Renal cortex interstitium (tissue), 15 donors: ENCODE measurements at places on chromosomes 13 and 19.
A peak's percentile ranks its signal among the peaks of the same experiment; 100 is the strongest.

DNA sequence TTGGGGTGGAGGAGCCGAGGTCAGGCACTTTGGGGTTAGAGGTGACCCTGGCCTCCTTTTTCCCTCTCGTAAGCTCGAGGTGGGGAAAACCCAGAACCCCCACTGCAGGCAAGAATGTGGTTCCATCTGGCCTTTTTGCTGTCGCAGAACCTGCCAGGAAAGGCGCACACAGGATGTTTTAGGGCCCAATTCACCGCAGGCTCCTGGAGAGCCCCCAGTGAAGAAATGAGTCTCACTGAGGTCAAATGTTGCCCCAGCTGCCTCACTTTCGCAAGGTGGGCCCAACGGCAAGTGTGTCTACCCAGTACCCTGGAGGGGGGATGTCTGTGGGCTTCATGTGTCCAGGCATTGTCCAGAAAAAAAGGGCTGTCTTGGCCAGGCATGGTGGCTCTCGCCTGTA, 61.8 kb downstream of the PEX11G start:
- DNase-seq: no peak

- peak; percentile 66 for DNase-seq
These were observed 5.3 kb downstream of the DENND1C start for GRCh38 chr19:6476155-6476895.

GRCh38 chr13:39433651-39434050, 169.3 kb downstream of the LHFPL6 start:
- no peak for DNase-seq

GRCh38 chr19:39558624-39559117, 18.7 kb upstream of the EID2 start:
- DNase-seq: no peak

DNA sequence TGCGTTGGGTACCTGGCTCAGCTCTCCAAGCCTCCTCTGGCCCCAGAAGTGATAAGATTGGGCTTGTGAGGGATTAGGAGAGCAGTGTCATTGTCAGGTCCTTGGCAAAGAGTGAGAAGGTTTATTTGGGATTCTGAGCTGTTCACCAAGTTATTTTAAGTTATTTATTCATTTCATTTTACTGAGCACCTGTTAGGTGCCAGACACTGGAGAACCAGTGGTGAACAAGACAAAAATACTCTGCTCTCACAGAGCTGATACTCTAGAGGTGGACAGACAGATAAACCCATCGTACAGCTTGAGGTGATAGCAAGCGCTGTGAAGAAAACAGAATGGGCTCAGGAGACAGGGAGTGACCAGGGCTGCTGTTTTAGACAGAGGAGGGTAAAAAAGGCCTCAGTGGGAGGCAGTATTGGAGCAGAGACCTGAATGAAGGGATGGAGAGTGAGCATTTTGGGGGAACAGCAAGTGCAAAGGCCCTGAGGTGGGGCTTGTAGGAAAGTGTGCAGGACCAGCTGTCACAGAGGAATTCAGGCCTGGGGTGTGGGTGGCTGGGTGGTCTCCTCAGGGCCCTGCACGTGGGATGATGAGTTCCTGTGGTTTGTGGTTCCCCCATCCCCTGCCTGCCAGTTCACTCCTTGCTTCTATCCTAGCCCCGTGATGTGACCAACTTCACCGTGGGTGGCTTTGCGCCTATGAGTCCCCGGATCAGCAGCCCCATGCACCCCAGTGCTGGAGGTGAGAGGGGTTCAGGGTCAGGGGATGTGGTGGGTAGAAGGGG, 8.7 kb upstream of the TIMM50 start:
- no peak for DNase-seq

DNA sequence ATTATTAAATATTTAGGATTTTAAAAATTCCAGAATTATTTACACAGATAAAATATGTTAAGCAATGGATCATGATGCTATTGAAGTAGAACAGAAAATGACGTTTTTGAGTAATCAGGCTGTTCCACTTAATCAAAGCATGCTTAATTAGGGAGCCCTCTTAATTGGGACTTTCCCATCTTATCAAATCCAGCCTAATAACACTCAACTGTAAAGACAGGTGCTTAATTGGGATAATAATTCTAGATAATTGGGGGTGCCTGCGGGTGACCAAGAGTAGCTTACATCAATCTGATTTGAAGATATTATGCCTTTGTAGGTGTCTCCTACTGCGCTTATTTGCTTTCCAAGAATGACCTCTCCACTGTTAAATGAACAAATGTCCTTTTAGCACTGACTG, 742.2 kb upstream of the SLITRK6 start:
- DNase-seq: no peak

- no peak for DNase-seq
These were observed 7.0 kb upstream of the NPAS1 start for GRCh38 chr19:47012617-47013016.

GRCh38 chr19:5575590-5575989, 7.8 kb upstream of the TINCR start:
- no peak for DNase-seq

DNA sequence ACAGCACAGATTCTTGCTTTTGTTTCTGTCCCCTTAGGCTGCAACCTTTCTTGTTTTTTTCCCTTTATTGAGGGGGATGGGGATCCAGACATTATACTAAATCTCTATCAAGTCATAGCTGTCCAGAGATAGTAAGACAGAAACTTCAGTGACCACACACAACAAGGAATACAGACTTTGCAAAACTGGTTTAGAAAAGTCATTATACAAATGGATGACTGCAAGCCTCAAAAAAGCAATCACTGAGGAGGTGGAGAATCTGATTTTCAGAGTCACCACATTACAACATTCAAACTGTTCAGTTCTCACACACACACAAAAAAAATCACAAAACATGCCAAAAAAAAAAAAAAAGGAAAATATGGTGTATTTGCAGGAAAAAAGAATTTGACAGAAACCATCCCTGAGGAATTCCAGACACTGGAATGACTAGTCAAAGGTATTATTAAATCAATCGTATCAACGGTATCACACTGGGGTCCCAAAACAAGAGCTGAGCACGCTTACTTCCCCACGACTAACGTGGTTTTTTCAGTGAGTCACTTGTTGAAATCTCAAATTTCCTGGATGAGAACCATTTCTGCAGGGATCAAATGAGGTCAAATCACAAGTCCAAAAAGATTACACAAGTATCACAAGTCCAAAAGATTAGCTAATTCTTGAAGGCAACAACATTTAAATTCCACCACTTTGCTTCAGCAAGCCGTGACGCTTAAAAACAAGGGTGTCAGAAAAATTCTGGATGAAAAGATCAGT, 41.2 kb downstream of the USP12 start:
- no peak for DNase-seq

GRCh38 chr19:16623576-16623975, 4.4 kb downstream of the MED26 start:
- DNase-seq: no peak

DNA sequence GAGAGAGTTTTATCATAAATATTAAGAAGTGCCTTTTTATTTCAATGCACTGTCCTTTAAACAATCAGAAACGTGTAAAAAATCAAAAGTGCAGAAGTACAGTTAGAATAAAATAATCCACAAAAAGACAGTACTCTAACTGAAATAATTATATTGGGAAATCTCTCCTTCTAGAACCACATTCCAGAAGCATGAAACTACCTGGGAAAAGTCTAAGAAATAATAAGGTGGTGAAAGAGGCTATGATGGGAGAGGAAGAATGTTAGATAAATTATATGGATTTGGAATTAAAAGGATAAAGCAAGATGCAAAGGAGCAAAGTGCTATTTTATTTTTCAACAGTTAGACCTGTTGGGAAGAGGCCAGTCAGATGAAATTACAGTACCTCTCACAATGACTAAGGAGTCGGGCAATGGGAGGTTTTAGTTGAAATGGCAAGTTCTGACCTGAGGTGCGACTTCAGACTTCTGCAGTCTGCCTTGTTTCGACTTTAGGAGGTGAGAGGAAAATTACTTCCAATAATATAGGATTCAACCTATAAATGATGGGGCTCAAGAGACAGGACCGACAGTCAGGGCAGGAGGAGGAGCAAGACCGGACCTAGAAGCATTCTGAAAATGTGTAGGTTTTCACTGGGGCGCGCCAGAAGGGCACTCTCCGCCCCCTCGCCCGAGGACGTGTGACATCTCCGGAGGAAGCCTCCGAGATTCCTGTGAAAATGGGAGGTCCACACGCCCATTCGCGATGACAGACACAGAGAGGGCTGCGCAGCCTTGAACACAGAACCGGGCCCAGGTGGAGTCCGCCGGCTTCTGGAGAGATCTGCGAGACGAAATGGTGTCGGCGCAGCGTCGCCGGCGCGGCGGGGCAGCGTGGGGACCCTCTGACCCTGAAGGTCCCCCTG, 717 bp downstream of the SPRYD7 start:
- DNase-seq: no peak

DNA sequence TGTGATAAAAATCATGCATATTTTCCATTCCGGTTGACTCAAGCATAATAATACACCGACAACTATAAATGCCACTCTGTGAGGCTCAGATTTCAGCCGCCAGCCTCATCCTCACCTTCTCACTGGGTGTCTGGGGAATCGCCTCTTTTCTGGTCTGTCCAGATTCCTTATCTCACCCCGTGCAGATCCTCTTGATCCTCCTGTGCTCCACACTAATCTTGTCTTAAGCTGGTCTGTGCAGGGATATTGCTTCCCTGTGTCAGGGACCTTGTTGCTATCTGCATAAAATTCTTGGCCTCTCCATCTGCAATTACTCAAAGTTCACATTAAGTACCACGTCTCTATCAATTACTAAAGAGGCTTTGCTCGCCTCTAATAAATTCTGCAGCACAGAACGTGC, 116.6 kb upstream of the SPACA7 start:
- DNase-seq: no peak

- DNase-seq: no peak
These were observed 16.6 kb downstream of the MED4 start for GRCh38 chr13:48078251-48078656.

DNA sequence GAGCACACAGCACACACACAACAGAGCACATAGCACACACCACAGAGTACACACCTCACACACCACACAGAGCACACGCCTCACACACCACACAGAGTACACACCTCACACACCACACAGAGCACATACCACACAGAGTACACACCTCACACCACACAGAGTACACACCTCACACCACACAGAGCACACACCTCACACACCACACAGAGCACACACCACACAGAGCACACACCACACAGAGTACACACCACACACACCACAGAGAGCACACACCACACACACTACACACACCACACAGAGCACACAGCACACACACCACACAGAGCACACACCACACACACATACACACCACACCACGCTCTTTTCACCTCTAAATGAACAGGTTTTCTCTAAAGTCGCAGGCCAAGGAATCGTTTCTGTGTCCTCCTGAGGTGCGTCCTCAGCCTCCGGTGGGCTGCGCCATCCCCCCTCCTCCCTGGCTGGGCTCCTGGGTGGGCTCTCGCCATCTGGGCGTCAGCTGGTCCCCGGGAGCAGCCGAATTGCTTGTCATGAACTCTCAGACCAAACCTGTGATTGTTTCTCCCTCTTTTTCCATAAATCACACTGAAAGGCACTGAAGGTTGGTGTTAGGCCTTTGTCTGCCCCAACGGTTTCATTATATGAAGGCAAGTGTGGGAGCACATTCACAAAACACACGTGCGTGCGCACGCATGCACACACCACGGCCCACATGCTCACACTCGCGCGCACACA, 37.4 kb downstream of the TMEM255B start:
- no peak for DNase-seq
